ENCODE measurements at places on chromosomes 3 and 15.

GRCh38 chr3:113844622-113845222 is 6.1 kb downstream of the GRAMD1C start:
- DNase-seq = no peak

- no peak for DNase-seq
Measured at GRCh38 chr3:152039887-152040286, 166.4 kb downstream of the SUCNR1 start.

DNA sequence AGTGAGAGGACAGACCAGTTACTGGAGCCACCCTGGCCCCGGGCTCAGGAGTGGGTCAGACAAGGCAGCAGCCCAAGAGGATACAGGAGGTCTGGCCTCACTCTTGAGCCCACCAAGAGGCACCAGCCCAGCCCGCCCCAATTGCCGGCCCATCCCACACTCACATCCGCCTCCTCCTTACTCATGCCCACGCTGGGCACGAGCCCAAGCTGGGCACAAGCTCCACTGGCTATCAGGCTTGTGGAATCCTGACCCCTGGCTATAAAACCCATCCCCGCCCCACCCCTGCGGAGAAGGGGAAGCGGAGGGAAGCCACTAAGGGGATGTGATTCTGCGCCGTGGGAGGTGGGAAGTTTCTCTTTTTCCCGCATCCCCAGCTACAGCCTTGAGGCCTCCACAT is 25.9 kb downstream of the ADCY5 start:
- DNase-seq = no peak

GRCh38 chr3:58085616-58086015 is 77.4 kb downstream of the FLNB start:
- no peak for DNase-seq

GRCh38 chr15:90550919-90551318 is 21.2 kb downstream of the CRTC3 start:
- no peak for DNase-seq

DNA sequence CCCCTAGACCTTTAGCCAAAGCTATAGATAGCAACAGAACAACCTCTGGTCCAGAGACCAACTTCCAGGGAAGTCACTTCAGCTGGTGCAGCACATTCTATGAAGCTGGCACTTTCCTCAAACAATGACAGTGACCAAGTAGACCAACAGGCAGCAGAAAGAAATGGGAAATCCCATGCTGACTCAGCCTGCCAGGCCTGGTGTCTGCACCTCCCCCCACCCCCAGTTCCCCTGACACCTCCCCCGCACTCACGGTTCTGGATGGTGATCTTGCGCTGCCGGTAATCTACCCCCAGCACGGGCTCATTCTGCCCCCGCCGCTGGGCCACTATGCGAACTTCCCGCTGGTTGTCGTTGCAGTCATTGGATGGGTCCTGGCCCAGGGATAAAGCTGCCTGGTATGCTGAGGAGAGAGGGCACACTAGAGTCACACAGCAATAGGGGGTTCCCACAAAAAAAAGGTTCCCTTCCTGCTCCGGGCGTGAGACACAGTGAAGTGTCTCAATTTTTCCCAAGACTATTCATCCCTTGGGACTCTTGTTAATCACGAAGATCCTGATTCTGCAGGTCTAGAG is 17.0 kb downstream of the ILDR1 start:
- no peak for DNase-seq

DNA sequence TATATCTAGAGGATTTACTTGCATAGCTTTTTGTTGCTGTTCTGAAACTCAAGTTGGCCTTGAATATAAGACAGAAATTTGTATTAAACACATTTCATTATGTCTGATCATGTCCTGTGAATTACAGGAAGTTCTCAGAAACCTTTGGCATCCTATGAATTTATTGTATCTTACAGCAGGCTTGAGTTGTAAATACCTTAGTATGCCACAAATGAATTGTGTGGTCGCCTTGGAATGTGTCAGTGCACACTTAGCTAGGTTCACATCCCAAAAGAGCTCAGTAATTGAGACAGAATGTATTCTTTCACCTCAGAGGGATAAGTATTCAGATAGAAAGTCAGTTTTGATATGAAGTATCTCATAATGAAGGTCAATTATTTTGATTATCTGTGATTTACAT is 83.4 kb downstream of the NEK11 start:
- DNase-seq = no peak

DNA sequence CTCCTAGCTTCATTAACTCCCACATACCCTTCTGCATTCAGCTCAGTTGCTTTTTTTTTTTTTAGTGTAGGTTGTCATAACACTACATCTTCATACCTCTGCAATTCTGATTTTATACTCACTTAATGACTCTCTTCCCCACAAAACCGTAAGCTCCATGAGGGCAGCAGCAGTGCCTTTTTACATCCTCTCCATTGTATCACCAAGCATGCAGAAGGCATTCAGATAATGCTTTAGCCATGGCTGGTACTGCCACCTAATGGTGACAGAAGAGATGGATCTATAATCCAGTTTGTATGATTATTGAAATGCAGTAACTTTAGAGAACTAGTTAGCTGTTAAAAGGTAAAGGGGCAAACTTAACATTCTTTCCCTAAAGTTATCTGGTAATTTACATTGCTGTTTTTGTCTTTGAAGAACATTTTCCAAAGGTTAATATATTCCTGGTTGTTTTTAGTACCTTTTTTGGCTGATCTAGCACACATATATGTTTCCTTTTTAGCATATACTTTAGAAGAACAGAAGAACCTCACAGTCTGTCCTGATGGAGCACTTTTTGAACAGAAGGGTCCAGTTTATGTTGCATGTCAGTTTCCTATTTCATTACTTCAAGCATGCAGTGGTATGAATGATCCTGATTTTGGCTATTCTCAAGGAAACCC is 36.8 kb downstream of the ATP1B3 start:
- DNase-seq = no peak

GRCh38 chr3:86382556-86382955 is 608.4 kb downstream of the VGLL3 start:
- no peak for DNase-seq

DNA sequence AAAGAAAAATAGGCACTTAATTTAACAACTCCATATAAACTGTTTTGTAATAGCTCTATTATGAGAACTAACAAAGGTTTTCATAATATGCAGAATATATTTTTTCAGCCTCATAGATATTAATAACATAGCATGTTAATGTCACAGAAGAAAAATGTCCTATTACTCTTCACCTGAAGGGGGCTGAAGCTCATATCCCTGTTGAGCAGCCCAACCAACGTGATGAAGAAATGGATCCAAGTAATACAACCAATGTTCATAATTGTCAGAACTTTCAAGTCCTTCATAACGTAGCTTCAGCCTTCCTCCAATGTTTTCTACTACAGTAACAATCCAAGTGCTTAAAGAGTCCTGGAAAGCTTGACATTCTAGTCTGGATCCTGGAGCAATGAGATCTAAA is 34.5 kb upstream of the STIMATE start:
- DNase-seq = no peak

DNA sequence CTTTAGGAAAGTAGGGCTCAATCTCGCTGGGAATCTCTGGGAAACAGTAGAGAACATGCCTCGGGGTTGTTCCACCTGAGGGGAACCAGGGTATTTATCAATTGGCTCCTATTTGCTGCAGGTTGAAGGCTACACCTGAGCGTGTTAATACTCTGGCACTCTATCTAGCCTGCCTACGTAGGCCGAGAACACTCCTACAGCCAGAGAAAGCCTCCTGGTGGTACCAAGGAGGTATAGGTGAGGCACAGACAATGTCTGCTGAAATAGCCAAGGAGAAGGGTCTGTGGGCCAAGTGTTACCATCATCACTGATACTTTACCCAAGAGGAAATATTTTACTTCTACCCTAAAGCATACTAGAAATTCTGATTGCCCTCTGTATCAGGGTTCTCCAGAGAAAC is 341.0 kb upstream of the UBE2E2 start:
- DNase-seq = no peak

DNA sequence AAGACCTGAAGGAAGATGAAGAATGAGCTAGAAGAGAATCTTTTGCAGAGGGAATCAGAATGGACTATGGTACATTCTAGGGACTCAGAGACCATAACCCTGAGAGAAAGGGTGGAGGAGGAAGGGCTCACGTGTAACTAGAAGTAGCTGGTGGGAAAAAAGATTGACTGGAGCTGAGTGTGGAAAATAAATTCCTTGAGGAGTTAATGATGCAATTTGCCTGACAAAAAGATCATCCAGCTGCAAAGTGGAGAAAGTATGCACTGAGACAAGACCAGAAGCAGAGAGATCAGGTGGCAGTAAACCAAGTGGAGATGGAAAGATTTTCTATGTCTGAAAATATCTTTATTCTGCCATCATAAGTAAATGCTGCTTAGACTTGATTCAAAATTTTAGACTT is 52.9 kb upstream of the TBL1XR1 start:
- no peak for DNase-seq

GRCh38 chr15:55016225-55016624 is 180.5 kb downstream of the RSL24D1 start:
- DNase-seq = no peak

GRCh38 chr3:46186471-46187340 is 21.4 kb downstream of the CCR1 start:
- DNase-seq = no peak

DNA sequence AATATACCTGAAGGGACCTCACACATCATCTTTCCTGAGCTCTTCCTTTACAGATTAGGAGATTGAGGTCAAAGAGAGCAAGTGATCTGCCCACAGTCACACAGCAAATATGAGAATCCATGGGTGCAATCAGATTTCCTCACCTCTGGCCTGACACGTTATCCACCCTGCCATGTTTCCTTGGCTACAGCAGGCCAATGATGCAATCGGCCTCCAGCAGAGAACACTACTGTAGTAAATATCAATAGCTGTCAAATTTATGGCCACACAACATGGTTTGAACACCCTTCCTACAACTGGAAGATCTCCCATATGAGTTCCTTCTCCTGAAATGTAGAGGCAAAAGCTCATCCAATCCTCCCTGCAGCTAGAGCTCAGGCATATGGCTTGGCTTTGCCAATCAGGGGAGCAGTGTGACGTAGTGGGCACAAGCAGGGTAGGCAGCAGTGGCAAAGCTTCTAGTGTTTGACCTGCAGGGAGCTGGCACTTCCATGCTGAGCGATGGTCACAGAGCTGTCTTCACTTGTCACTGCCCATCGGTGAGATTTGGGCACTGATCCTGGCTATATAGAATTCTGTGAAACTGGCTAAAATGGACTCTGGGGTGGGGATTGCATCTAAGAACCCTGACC is 271.3 kb downstream of the TJP1 start:
- no peak for DNase-seq

DNA sequence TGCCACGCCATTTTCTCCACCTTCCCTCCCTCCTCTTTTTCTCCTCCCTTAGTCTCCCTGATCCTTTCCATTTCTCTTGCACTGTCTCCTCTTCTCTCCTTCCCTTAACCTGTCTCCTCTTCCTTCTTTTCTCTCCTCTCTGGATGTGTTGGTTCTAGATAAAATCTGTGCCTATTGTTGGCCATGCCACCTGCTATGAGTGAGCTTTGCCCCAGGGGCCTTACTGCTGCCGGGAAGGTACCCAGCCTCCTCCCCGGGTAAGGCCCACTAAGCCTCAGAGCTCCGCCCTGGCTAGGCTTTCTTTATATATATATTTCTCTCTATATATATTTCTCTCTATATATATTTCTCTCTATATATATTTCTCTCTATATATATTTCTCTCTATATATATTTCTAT is 14.7 kb downstream of the GPD1L start:
- DNase-seq = no peak

- DNase-seq = no peak
Measured at GRCh38 chr15:70483513-70483912, 279.8 kb downstream of the UACA start.

DNA sequence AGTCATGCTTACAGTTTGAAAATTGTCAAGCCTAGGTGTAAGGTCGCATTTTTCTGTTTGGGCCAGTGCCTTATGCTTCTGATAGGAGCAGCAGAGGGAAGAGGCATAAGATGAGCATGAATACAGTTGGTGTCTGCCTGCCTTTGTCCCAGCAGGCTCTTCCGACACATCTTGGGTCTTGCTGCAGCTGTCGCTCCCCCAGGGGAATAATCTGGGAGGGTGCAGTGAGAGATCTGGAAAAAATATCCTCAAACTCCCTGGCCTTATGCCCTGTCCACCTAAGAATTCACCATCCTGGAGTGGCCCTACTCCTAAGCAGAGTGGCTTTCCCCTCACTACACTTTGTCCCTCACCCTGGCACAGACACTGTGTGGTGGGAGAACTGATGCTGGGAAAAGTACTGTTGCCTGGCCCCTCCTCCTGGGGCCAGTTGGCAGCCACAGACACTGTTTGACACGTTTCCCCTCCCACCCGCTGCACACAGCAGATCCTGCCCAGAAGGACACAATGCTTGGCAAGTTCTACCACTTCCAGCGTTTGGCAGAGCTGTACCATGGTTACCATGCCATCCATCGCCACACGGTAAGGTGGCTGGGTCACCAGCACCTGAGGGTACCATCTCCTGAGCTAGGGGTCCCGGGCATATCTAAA is 21.1 kb upstream of the RHO start:
- DNase-seq = no peak

GRCh38 chr3:98903705-98904481 is 2.4 kb upstream of the DCBLD2 start:
- DNase-seq = no peak

- no peak for DNase-seq
Measured at GRCh38 chr3:111737706-111738086, 121.4 kb upstream of the PHLDB2 start.

DNA sequence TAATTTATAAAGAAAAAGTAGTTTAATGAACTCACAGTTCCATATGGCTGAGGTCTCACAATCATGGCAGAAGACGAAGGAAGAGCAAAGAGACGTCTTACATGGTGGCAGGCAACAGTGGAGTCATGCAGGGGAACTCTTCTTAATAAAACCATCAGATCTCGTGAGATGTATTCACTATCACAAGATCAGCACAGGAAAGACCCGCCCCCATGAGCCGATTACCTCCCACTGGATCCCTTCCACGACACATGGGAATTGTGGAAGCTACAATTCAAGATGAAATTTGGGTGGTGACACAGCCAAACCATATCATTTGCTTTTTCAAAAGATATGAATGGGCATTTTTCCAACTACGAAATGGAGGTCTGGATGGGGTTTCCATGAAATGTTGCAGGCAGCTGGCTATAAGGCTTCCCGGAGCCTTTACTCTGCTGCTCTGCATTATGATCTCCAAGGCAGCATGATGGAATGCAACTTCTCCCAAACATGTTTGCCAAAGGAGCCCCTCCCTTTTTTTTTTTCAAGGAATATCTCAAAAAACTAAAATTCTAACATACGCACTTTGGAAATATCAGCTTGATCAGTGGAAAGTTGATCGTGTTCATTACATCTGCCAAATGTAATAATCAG is 189.7 kb downstream of the MEX3B start:
- DNase-seq = no peak

DNA sequence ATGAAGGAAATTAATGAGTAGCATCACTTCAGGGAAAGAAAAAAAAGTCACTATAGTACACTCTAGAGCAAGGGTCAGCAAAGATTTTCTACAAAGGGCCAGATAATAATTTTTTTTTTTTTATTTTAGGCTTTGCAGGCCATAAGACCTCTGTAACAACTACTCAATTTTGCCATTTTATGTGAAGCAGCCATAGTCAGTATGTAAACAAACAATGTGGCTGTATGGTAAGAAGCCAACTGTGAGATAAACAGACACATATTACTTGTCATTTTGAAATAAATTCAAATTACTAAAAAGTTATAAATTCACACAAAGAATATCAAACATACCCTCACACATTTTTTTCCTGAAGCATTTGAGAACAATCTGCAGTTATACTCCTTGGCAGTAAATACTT is 40.6 kb downstream of the SCAPER start:
- no peak for DNase-seq

Measured in activated CD8-positive, alpha-beta memory T cell treated with anti-CD3 and anti-CD28 coated beads, Interleukin-2, amount 50 U/mL, for 48 hours (primary cell).